AG10803 (cell line): ENCODE measurements at places on chromosomes 12 and 14.

DNA sequence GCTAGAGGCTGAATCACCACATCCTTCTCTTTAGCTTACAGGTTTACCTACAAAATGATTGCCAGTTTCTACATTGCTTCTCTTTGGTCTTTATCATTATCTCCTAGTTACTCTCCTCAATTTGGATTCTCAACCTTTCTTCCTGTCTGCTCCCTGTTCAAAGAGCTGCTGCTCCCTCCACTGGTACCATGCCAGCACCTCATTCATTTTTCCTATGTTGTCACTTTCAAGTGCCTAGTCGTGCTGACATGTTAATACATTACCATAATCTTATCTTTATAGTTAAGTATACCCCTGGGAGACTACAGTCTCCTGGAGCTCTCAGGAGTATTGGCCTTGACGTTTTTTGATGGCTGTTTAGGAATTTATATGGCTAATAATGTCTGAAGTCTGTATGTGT lies 14.2 kb downstream of the FRS2 start:
- no peak for DNase-seq

GRCh38 chr12:117189725-117190209 lies 503 bp downstream of the FBXO21 start:
- peak; percentile 32 for DNase-seq

DNA sequence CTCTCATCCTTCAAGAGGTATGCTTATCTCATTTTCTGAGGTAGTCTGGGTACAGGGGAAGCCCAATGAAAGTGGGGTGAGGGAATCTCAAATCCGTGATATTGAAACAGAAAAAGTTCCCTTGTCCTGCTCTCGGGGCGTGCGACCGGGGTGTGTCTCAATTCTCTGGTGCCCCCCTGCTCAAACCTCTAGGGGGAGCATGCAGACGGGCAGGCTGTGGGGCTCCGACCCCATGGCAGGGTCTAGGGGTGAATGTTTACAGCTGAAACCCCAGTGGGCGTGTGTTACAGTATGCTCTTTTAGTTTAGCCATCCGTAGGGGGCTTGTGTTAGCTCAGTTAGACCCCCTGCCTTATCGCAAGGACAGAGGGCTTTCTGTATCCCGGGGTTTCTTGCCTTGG lies 68.7 kb downstream of the PTPRQ start:
- DNase-seq = no peak

DNA sequence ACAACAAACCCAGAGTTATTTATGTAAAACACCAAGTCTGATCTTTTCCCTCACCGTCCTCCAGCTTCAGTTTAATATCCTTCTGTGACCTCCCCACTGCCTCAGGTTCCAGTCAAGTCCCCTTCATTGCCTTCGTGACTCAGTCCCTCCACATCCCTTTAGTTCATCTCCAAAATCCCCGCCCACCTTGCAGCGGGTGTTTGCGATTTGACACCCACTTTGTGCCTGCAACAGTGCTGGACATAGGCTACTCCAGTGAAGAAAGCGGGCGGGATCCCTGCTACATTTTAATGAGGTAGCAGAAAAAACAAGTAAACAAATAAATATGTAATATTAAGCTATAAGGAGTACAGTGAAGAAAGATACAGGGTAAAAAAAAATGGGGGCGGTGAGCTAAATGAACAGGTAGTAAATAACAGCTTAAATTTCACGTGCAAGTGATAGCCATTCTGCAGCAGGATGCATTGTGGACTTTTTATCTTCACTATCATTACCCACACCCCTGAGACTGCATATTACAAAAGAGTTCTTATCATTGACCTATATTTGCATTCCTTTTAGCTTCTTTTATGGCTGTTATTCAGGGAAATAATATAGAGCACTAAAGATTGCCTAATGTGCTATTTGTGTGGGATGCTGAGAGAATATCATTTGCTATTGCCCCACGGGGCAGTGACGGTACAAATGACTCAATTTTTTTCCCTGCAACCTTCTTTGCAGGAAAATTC lies 222.8 kb upstream of the NUDT4 start:
- no peak for DNase-seq

GRCh38 chr14:80549141-80549540 lies 337.8 kb upstream of the DIO2 start:
- no peak for DNase-seq

- DNase-seq = no peak
Observed at GRCh38 chr12:71312768-71313403, 126.7 kb upstream of the LGR5 start.

GRCh38 chr12:52277486-52278245 lies 3.2 kb downstream of the KRT86 start:
- no peak for DNase-seq

DNA sequence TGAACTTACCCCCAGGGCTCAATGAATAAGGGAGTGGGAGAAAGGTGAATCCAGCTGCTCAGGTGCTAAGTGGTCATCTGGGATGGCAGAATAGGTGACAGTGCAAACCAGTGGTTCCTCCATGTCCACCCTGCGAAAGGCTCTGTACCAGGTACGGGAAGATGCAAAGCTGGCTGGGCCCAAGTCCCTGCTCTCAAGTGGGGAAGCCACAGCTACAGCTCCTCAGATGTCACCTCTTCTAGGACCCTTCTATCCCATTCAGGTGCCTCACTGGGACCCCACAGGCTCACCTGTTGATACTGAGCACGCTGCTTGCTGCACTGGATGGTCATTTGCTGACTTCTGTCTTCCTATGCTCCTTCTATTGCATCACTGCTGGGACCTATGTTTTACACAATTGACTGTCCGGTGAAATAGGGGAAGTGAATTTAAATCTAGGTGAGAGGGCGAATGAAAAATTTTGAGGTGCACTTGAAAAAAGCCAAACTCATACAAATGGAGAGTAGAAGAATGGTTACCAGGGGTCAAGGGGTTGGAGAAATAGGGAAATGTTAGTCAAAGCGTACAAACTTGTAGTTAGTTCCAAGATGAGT lies 20.3 kb upstream of the PPP4R4 start:
- DNase-seq = no peak

DNA sequence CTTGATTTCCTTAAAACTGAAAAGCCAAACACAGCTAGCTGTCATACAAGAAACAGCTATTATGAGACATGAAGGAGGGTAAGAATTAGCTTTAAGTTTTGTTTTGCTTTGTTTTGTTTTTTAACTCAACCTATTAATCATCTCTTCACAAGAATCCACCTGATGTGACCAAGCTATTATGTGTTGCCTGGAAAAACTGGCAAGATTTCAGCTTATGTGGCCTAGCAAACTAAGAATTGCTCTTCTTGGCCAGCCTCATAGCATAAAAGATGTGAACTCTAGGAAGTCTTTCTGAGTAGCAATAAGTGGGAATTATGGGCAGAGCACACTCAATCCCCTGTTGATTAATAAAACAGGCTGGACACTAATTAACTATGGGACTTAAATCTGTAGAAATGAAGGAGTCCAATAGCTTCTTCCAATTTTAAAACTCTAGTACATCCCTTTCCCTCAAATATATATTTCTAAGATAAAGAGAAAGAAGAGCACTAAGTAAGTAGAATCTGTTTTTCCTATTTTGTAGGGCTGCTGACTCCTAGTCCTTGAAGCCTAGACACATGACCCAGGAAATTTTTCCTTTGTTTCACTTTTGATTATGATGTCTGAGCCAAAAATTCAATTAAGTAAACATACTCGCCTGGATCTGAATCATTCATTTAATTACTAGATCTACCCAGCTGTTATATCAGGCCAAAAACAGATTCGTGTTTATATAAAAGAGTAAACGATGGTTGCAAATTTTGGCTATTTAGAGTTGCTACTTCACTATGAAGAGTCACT lies 75.7 kb downstream of the GTF2A1 start:
- no peak for DNase-seq

DNA sequence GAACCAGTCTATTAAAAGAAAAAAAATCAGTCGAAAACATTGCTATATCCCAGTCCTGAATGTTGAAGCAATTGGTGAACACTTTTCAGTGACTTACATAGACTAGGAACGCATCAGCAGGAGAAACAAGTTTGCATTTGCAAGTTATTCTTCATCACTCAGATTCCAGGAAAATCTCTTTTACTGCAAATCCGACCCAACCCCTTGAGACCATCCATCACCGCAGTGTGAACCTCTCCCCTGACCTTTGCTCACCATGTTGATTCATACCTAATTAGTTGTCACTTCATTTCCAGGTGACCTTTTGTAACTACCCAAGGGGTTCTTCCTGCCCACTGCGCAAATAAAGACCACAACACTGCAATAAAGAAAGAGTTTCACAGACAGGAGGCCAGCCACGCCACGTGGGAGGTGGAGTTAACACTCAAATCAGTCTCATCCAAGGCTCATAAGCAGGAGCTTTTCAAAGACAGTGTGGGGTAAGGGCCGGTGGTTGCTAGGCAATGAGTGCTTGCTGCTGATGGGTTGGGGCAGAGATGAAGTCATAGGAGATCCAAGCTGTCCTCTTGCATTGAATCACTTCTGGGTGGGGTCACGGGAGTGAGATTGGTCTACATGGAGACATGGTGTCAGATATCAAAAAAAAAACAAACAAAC lies 241.3 kb upstream of the TMEM132C start:
- no peak for DNase-seq

GRCh38 chr12:26610774-26611173 lies 222.2 kb downstream of the ITPR2 start:
- DNase-seq = no peak

DNA sequence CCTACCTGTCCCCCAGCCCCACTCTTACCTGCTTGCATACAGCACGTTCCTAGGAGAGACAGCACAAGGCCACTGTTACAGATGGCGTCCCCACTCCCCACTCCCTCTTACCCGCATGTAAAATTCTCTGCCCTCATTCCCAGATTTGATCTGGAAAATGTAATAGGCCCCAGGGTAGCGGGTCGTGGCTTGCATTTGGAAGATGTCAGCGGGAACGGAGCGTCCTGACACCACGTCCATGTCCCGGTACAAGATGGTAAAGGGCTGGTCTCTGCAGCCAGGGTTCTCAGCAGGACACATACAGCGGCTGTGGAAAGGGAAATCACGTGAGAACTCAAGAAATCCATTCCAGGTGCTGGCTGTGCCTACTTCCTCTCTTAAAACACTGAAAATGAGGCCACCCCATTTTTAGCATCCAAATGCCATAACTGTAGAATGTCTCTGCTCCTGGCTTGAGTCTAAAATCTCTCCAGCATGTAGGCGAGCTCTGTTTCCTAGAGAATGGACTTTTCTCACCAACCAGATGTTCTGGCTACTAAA lies 10.1 kb upstream of the TC2N start:
- DNase-seq = no peak
